ENCODE measurements at places on chromosomes 11 and 22.

GRCh38 chr11:112605093-112605666 lies 344.5 kb upstream of the PLET1 start:
- DNase-seq, result no peak

GRCh38 chr22:45341498-45341897 lies 31.8 kb downstream of the FAM118A start:
- DNase-seq, result no peak

DNA sequence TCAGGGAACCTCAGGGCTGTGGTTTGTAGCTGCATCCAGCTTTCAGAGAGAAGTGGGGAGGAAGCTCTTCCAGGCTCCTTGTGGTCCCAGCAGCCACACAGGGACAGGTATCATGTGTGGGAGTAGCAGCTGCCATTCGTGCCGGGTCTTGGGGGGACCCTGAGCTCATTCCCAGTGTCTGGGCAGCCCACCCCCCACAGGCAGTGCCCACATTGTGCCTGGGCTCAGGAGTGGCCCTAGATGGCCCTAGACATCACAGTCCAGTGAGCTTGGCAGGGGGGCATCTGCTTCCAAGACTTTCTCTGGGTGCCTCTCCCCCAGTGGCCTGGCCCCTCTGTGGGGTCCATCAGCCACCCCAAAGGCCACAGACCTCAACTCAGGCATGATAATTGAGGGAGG lies 619.7 kb downstream of the BRD1 start:
- no peak for DNase-seq

- no peak for DNase-seq
These were observed 142.9 kb downstream of the CCDC81 start for GRCh38 chr11:86517557-86517956.

DNA sequence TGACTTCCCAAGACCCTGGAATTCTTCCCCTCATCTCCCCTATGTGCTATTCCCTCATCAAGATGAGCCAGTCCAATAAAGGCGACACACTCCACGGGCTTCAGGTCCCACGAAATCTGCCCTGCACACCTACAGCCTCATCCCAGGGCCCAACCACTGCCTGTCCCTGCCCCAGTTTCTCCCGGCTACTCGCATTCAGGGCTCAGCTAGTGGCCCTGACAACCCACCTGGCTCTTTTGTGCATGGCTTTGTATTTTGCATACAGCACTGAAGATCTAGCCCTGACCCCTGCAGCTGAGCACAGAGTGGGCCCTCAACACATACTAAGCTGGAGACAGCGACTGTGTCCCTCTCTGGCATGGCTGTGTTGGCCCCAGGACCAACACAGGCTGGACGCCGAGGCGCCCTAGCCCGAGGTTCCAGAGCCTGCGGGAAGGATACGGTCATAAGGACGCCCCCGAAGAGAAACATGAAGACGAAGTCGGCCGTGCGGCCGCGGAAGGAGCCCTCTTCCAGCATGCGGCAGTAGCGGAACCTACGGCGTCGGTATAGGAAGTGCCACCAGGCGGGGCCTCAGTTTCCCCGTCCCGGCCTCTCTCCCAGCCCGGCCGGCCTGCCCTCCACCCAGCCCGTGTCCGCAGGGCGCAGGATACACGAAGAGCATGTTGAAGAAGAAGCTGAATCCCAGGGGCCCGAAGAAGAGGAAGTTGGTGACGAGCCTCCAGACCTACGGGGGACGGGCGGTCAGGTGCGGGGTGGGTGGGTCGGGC lies 710 bp downstream of the DERL3 start:
- no peak for DNase-seq

GRCh38 chr22:49617264-49617663 lies 210.4 kb downstream of the BRD1 start:
- DNase-seq, result no peak

DNA sequence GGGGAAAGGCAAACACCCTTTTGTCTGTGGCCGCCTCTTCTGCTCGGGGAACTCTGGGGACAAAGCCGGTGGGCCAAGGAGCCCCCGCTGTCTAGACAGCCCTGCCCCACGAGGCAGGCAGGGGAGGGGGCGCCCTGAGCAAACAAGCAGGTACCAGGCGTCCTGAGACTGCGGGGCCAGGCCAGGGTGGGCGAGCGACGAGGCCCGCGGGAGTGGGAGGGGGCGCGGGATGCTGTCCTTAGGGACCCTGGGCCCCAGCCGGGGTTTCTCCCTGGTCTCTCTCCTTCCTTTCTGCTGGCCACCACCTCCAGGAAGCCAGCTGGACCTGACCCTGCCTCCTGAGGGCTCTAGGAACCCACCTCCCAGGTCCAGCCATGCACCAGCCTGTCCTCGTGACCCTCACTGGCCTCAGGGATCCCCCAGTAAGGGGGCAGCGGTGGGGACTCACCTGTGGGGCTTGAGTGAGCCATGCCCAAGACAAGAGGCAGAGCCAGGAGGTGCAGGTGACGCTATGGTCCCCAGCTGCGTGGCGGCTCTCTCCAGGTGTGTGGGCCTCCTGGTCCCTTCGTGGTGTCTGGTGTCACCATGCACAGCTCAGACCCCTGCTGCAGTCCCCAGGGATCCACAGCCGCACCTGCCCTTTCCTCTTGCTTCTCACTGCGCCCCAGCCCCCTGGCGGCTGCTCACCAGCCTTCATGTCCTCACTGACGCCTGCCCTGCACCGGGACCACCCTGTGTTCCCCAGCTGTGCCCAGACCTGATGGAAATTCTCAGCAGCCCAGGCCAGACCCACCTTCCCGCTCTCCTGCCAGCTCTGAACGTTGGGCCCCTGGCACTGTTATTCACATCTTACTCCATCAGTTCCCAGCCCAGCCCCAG lies 26.5 kb upstream of the MUC5AC start:
- DNase-seq, result no peak

- peak; percentile 79 for DNase-seq
These were observed at the start of gene SCN3B for GRCh38 chr11:123654566-123655081. Gene SCN3B (minus strand): TSS chr11:123654624. CDS start chr11:123653801, 823 bp downstream.

GRCh38 chr22:50018608-50019285 lies 6.2 kb upstream of the IL17REL start:
- no peak for DNase-seq

DNA sequence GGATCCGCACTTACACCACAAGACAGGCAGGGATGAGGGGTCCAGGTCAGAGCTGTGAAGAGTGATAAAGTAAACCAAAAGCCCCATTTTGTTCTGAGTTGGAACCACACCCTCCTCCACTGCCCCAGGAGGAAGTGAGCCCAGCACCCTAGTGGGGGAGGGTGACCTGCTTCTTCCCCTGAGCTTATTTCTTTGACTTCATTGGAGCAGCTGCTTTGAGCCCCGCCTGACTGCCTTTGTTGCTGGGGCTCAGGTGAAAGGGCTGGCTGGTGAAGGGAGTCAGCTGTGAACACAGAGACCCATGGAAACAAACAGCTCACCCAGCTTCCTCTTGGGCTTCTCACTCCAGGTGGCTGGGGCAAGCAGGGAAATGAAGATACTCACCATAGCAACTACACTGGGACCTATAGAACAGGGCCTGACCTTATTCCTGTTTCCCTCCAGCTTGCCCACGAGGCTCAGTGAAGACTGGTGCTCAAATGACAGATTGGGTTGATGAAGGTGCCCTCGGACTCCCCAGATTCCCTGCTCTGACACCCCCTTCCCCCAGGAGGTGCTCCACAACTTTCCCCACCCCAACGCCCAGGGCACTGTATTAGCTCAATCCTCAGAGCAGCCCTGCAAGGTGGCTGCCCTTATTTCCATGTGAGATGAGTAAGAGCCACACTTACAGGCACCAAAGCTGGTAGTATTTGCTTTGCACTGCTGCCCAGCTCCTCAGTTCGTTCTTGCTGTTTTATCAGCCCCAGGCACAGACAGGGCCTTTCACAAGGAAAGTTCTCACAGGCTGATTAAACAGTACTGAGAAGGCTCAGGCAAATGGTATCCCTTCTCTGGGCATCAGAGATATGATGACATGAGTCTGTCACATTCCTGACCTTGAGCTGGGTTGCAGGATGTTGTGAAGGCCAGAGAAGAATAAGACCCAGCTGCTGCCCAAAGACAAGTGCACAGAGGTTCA lies 2.4 kb downstream of the UCP2 start:
- peak; percentile 42 for DNase-seq

DNA sequence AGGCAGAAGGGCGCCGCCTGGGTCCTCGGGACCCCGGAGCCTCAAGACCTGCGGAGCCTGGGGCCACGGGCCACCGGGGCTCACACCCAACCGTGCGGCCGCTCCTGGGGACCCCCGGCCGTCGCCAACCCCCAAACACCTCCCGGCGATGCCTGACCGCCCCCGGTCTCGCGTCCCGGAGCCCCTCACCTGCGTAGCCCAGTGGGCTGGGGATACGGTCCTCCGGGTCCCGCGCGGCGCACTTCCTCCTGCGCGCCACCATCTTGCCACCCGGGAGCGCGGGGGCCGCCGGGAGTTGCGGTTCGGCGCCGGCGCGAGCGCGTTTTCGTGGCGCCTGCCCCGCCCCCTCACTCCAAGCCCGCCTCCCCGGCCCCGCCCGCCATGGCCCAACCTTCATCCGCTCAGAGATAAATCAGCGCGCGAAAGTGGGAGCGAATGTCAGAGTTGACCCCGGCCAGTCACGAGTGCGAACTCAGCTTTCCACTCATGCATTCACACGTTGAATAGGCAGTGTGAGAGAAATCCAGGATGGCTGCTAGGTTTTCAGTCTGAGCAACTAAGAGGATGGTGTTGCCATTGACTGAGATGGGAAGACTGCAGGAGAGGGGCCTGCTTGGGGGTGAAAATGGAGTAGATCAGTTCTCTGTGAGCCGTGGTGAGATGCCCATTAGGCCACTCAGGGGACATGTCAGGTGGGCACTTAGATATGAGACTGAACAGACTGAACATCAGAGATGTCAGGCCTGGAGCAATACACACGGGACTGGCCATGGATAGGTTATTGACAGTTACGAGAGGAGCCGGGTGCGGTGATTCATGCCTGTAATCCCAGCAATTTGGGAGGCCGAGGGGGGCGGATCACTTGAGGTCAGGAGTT lies at the start of gene RRP7A:
Gene RRP7A, minus strand, starts transcription at position 272 of the 877 bp plus-strand sequence. Its CDS starts 10 bp downstream, at position 262.
- DNase-seq, result peak; percentile 87

DNA sequence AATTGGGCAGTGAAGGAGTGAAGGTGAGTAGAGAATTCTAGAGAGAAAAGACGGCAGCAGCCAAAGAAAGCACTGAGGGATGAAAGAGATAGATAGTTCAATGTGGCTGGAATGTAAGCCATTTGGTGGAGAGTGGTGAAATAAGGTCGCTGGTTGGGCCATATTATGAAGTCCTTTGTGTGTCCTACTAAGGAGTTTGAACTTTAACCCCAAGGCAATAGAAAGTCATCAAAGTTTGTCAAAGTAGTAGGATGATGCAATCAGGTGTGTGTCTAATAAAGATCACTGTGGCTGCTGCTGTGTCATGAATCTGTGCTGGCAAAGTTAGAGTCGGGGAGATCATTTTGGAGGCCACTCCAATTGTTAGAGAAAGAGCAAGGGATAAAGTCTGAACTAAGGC lies 18.7 kb downstream of the RNF121 start:
- DNase-seq, result no peak

GRCh38 chr22:30400159-30400558 lies 3.3 kb downstream of the SEC14L2 start:
- no peak for DNase-seq

DNA sequence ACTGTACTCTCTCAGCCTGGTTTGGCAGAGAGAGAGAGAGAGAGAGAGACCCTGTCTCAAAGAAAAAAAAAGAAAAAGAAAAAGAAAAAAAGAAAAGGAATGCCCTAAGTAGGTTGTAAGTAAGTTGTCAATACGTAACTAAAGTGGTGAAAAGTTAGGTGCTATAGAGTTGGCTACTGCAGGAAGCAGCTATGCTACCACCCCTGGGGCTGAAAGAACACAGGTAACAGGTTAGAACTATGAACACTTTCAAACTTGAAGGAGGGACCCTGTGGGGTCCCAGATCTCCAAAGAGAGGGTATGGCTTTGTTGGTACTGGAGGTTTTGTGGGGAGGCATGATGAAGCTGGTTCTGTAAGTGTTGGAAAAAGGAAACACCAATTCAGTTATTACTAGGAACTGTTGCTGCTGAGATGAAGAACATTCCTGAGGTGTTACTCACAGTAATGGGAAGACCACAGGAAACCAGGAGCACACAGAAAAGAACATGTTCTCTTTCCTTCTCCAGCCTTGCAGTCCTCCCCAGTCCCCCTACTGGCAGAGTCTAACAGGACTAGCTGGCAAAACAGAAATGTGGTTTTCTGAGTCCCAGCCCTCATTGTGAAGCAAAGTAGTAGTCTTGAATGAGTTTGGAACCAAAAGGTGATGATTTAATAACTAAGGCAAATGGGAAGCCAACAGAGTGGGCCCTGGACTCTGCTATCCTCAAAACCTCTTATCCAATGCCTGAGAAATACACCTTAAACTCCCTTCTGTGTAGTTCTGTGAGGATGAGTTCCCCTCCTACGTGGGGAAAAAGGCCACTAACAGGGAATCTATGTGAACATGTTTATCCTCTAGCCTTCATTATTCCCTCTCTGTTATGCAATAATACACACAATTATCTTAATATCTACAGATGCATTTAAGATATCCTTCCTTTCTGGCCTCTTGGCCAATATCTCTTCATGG lies 427.0 kb upstream of the DDI1 start:
- DNase-seq, result no peak

- DNase-seq, result no peak
These were observed 317.9 kb downstream of the TMEM135 start for GRCh38 chr11:87355596-87355995.

DNA sequence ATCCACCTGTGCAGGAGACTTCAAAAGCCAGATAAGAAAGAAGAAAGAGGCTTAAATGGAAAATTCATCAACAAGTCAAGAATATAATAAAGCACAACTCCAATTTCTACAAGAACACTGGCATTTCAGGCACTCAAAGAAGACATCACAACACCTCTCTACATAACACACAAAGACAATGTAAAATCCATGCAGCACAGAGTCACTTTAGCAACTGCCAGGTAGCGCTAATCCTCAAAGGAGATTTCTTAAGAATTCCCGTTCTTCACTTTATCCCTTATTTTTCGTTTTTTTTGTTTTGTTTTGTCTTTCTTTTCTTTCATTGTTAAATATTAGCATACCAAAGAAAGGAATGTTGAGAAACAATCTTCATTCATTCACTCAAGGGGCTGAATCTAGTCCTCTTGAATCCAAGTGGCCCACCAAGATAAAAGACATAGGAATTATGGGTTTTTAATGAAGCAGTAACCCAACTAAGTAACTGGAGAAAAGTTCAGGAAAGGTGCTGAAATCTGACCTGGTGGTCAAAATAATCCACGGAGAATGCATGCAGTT lies 95.0 kb downstream of the CADM1 start:
- no peak for DNase-seq

GRCh38 chr22:45966895-45967365 lies 10.0 kb downstream of the WNT7B start:
- no peak for DNase-seq

GRCh38 chr11:33722590-33723234 lies 13.5 kb downstream of the CD59 start:
- DNase-seq, result no peak

Measured in left cardiac atrium (tissue), 4 donors.